ENCODE measurements at places on chromosomes 7 and 10.

DNA sequence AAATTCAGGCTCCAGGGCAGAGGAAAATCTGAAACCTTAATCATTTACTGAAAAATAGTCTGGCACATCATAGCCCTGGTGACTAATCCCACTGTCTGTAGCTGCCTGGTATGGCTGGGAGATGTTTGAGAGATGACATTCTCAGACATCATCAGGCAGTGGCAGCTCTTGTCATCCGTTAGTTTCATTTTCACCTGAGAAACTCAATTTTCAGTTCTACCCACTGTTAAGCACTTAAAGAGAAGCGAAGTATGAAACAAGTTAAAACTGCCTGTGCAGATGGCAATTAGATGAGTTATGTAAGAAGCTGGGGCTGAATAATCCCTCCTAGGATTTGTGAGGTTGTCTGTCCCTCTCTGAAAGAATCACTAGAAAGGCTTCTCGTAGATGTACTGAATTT lies 150.2 kb downstream of the NSUN6 start:
- no peak for ATAC-seq

DNA sequence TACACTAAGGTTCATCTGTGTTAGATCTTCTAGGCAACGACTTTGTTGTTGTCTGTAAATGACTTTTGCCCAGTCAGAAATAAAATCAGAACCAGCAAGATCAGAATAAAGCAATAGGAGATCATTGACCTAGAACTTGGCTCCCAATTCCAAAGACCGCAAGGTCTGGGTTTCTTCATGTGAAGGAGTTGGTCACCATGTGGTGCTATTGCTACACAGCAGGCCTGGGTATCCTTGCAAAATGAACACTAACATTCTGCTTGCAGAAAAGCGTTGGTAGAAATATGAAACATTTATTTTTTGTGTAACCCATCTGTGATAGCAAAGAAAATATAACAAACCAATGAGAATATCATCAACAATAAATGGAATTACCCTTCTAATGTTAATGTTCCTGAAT lies 831.0 kb downstream of the NXPH1 start:
- ATAC-seq, result no peak

DNA sequence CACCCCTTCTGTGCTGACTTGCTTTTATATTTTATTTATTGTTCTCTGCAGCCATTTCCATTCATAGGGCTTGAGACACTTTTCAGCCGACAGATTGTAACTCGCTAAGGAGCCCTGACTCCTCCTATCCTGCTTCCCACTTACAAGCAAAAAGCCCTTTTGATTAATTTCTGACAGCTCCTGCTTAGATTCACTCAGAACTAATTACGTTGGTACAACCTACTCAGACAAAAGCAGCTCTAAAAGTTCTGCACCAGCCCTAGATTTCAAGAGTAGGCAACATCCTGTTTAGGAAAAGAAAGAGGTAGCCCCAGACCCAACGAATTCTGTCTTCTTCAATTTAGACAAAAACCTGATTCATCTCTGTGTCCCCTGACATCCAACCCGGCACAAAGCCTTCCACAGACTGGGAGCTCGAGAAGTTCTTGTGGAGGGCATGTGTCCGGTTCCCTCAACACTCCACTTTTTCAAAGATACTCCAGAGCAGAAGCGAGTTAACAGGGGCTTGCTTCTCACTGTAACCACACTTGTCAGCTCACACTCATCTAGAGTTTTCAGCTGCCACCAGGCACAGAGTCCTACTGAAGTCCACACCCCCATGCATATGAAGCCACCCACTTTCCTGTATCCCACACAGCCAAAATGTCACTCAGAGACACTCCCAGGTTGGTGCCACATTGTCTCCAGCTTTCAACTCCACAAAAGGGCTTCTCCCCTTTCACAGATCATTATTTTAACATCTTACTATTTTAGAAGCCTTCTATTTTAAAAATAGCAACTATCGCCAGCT lies 113.6 kb upstream of the NFE2L3 start:
- no peak for ATAC-seq

DNA sequence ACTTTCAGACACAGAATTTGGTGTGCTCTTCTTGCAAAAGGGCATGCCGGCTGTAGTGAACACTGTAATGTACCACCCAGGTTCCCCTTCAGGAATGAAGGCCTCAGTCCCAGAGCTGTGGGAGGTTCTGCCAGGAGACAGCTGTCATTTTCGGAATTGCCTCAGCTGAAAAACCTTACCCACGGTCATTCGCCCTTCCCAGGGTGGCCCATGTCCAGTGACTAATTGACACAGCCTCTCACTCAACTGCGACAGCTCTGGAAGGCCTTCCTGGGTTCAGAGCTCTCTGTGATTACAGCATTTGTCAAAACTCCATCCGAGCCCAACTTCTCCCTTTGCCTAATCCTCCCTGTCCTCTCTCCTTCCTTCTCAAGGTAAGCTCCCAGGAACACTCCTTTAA lies 43.7 kb upstream of the WAC start:
- no peak for ATAC-seq

DNA sequence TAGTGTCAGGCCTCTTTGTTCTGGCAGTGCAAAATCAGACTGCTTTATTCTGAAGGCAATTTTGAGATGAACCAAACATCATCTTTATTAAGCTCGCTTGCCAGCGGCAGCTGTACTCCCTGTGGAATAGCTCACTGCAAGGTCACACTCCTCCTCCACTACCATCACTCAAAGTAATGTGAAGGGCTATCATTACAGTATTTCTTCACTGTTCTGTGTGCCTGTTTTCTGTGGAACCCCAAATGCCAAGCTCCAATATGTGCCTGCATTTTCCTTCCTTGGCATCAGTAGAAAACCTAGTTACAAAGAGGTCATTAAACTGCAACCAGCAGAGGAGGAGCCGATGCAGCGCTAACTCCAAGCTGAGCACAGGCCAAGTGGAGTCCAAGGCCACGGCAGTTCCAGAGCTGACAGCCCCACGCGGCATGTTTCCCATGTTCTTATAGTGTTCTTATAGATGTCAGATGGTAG lies 21.4 kb downstream of the BCCIP start:
- no peak for ATAC-seq

DNA sequence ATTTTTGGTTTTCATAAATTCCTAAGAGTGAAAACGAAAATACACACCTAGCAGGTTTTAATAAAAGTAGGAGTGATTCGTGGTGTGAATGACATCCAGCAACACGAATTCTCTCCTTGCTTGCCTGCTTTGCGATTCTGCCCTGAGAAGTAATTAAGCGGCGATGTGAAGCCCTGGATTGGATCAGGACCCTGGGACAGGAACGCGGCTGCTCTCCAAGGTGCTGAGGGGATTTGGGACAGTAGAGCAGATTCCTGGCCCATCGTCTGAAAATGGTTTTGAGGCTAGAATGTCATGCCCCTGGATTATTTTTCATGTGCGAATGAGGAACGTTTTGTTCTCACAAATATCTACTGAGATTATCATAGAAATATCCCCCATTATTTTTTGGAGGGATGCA lies 7.8 kb downstream of the NPS start:
- no peak for ATAC-seq

DNA sequence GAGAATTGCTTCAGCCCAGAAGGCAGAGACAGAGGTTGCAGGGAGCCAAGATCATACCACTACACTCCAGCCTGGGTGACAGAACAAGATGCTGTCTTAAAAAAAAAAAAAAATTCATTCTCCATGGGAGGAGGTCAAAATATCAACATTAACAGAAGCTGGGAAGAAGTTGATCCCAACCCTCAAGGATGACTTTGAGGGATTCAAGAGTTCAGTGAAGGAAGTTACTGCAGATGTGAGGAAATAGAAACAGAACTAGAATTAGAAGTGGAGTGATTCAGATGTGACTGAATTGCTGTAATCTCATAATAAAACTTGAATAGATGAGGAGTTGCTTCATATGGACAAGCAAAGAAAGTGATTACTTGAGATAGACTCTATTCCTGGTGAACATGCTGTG lies 19.7 kb upstream of the RPEL1 start:
- ATAC-seq, result peak; percentile 47

Data from esophagus mucosa (tissue), 1 donor.